ENCODE measurements at places on chromosomes 2 and 18.

- DNase-seq, result no peak
These were observed at the start of gene ANTXR1 for GRCh38 chr2:69013142-69013839. Gene ANTXR1, plus strand, starts transcription at chr2:69013179. Its CDS starts 321 bp downstream, at chr2:69013500.

DNA sequence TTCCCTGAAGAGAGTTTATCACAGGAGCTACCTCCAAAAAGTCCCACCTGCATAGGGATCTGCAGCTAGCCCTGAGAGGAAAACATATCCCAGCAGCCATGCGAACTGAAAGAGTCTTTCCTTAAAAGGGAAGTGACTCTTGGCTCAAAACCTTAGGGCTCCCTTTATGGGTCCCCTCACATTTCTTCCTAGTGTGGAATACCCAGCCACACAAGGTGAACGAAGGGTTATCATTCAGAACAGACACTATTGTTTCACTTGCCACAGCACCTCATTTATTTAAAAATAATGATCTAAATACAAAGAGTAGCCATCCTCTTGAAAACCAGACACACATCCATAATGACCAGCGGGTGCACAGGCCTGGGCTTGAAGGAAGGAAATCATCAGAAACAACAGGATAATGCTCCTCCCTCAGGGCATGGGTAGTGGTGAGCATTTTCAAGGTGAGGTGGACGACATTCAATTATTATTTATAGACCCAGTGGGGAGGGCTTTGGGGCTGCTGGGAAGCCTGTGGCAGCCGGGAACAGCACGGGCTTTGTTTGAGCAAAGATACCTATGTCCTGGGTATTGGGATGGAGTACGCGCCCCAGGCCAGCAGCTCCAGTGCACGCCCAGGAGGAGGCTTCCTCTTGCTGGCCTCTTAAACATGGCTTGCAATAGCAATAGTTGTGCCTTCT, 119.0 kb upstream of the ITGA6 start:
- DNase-seq, result no peak

DNA sequence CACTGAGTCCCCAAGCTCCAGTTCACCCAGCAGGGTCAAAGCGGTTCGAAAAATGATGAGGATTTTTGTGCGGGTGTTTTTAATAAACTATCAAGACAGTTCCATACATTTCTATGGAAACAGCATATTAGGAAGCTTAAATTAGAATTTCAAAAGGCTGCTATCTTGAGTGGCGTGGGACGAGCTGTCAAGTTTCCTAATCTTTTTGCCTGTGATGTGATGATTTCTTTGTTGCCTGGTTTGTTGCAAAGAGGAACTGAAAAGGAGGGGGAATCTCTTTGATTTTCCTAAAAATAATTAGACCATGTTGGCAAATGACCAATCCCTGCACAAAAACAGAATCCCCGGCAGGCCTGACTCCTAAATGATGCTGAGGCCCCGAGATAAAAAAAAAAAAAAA, 66.1 kb upstream of the ATG16L1 start:
- no peak for DNase-seq

GRCh38 chr2:66428986-66429612, 5.8 kb upstream of the MEIS1 start:
- DNase-seq, result no peak

- peak; percentile 3 for DNase-seq
These were observed 10.8 kb upstream of the ERMN start for GRCh38 chr2:157336137-157337010.

DNA sequence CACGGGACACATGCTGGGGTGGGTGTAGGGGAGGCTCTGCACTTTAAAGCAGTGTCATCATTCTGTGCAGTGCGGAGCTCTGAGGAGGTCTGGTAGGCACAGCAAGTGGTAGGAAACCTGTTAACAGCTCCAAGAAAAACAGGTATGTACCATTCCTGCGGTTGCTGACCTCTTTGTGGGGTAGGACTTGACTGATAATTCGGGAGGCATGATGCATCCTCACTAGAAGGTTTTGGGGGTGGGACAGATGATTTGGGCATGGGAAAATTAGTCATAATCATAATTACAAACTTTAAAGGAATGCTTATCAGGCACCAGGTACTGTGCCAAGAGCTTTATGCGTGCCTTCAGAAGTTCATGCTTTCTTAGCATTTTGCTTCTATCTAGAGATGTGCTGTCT, 9.7 kb downstream of the DOK1 start:
- DNase-seq, result no peak

- no peak for DNase-seq
These were observed 131.6 kb downstream of the CABLES1 start for GRCh38 chr18:23266717-23267446.

DNA sequence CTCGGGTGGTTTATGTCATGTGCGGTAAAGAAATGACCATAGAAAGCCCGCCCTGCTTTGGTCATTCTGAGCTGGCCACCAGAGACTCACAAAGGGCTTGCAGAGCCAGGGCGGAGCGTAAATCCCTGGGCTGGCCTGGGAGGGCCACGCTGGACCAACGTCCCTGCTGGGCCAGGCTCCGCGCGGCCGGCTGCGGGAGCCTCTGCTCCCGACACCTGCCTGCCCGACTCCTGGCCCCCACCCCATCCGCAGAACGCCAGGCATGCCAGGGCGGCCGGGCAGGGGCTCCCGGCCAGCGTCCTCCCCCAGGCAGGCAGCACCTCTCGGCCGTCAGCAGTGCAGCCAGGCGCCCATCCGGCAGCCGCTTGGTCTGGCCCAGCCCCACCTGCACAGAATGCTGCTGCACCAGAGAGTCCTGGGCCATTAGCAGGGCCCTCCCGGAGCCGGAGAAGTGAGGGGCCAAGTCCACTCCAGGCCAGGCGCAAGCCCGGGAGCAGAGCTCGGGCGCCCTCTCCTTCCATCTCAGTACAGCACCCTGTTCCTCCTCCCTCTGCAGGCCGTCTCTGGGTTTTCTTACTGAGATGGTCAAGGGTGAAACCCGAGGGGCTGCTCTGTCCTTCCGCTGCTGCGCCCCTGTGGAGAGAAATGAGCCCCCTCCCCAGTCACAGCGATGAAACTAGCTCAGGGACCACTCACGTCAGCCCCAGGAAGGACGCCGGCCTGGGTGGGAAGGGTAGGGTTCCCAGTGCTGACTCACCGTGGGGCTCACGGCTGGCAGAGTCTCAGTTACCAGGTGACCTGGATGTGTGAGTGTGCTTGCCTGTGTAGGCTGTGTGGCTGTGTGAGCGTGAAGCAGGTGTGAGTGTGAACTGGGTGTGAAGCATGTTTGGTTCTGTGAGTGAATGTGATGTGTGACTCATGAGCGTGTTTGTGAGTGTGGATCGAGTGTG, 83.3 kb downstream of the PTGR3 start:
- DNase-seq, result no peak

DNA sequence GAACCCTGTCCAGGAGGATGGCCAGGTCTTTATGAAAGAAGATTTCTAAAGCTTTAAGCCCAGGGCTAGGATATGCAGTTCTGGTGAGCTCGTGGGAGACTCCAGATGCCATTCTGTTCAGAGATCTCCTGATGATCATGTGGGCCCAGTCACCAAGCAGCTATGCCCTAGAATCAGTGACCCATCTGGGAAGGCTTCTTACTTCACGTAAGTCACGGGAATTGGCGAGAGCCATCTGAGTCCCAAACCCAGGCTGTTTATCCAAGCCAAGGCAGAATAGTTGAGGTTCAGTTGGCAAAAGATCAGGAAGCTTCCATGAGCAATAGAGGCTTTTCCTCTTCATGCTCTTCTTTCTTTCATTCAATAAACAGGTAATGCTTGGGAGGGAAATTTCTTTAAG, 23.9 kb downstream of the ANTXR1 start:
- no peak for DNase-seq

DNA sequence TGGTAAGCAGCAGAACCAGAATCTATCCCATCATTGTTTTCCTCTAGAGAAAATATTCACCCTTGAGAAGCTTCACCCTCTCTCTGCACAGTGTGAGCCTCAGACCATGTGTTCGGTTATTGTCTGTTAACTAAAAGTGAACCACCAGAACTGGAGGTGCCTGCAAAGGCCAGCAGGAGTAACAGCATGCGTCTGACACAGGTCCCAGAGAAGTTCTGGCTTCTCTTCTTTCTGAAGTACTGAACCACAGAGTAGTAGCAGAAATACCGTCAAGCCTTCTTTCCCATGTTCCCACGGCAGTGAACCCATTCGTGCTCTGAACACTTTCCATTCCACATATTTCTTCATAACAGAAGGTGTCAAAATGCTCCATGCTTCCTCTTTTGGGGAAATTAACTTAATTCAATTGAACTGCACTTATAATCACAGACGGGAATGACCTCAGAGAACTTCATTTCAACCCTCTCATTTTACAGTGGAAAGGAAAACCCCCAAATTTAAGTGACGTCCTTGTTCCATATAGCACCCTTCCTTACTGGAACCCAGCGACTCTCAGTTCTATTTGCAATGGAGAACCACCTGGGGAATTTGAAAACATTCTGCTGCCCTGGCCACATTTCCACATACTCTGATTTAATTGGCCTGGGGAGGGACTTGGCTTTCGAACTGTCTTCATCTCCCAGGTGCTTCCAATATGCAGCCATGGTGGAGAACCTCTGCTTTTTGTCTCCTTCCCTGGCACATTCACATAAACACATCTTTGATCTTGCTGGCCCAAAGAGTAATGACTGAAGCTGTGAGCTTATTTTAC, 519.1 kb downstream of the RNF144A start:
- DNase-seq, result no peak

GRCh38 chr2:215441560-215442400, 5.9 kb upstream of the FN1 start:
- DNase-seq, result no peak

DNA sequence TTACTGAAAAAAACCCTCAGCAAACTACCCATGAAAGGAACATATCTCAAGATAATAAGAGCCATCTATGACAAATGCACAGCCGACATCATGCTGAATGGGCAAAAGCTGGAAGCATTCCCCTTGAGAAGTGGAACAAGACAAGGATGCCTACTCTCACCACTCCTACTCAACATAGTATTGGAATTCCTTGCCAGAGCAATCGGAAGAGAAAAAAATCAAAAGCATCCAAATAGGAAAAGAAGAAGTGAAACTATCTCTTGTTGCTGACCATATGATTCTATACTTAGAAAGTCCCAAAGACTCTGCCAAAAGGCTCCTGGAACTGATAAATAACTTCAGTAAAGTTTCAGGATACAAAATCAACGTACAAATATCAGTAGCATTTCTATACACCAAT, 40.6 kb upstream of the MSTN start:
- no peak for DNase-seq

DNA sequence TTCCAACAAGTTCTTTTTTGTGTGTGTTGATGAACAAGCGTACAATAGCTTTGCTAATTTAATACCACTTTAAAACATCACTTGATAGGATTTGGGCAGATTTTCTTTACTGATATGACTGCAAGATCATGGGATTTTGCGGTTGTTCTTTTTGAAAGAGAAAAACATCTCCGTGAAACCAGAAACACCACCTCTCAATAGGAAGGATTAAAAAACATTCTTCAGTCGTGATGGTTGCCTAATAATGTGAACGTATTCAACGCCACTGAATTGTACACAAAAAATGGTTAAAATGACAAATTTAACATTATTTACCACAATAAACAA, 19.3 kb downstream of the RBMS1 start:
- no peak for DNase-seq

DNA sequence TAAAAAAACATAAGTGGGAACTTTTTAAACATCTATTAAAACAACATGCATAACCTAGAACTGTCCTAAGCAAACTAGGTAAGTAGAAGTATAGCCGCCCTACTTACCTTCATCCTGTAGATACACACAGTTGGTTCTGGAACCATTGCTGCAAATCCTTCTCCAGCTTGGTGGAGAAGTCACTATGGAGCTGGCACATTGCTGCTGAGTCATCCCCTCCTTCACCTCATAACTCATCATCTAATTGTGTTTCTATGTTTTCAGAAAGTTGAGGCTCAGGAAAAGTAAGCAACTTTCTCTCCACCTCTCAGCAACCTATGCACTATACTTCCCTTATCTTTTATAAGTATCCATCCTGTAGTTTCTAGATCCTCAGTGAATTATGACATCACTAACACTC, 269.8 kb upstream of the MMADHC start:
- DNase-seq, result no peak

GRCh38 chr18:44067186-44067585, 613.5 kb upstream of the SETBP1 start:
- no peak for DNase-seq

DNA sequence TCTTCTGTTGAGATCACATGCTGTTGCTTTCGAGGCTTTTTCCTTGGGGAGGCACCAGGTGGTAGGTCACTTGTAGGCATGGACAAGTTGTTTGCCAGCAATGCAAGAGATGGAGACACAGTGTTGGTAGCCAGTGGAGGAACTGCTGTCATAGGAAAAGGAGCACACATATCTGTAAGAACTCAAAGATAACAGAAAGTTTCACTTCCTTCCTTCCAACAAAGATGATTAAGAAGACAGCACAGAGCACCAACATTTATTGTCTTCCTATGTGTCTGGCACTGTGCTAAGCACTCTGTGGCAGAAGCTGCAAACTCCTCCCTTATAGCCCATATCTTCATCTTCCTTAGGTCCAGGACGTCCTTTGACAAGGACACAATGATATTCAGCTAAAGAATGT, 64.5 kb upstream of the AMMECR1L start:
- DNase-seq, result no peak

DNA sequence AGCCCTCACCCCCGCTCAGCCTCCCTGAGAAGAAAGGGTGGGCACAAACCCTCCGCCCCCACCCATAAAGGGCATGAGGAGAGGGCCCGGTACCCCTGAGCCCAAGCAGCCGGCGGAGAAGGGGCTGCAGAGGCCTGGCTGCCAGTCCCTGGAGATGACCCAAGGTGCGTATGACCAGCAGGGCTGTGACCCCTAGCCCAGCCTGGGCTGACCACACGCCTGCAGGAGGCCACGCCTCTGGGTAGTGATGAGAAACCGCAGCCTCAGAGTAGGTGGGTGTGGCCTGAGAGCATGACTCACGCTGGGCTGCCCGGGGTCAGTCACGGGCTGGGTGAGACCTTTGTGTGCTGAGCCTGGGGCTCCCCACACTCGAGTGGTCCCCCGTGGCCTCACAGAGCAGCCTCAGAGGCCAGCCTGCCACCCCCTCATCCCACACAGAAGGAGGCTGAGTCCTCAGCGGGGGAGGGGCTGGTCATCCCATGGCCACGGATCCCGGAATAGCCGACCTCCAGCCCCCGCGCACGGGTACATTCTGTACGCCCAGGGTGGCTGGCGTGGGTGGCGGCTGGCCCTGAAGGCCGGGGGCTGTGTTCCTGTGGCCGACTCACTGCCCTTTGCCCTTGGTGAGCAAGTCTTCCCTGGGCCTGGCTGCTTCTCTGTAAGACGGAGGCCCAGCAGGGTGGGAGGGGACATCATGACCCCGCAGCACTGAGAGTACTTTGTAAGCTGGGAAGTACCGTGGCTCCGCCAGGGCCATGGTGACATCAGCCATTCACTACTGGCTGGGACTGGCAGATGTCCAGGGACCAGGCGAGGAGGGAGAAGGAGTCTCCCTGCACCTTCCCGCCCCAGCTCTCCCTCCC, 110.8 kb upstream of the OTOS start:
- no peak for DNase-seq

All from stimulated activated CD8-positive, alpha-beta memory T cell treated with anti-CD3 and anti-CD28 coated beads, Interleukin-2, amount 100 ng/mL, for 1 hour (primary cell).